AG09319 (cell line): ENCODE measurements at places on chromosomes 16 and 17.

DNA sequence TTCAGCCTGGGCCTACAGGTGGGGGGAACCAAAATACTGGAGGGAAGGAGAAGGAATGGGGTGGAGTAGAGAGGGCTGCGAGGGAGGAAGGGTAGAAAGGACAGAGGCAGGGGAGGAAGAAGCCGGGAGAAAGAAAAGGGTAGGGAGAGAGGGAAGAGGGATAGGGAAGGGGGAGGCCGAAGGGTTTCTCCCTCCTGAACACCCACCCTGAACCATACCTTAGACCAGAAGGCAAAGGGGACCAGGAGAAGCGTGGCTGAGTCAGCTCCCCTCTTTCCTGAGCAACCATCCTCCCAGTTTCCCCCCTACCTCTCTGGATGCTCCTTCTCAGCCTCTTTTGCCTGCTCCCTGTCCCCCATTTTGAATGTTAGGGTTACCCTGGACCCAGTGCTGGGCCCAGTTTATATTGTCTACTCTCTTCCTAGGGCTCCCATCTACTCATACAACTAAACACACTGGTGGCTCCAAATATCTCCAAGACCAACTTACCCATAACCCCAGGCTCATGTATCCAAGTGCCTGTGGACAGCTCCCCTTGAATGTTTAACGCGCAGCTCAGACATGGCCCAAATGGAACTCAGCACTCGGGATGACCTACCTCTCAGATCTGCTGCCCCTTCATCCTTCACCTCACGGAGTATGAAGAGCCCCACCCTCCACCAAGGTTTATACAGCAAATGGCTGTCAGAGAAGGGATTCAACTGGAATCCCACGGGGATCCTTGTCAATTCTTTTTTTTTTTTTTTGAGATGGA lies 7.8 kb downstream of the TSPOAP1 start:
- no peak for DNase-seq

DNA sequence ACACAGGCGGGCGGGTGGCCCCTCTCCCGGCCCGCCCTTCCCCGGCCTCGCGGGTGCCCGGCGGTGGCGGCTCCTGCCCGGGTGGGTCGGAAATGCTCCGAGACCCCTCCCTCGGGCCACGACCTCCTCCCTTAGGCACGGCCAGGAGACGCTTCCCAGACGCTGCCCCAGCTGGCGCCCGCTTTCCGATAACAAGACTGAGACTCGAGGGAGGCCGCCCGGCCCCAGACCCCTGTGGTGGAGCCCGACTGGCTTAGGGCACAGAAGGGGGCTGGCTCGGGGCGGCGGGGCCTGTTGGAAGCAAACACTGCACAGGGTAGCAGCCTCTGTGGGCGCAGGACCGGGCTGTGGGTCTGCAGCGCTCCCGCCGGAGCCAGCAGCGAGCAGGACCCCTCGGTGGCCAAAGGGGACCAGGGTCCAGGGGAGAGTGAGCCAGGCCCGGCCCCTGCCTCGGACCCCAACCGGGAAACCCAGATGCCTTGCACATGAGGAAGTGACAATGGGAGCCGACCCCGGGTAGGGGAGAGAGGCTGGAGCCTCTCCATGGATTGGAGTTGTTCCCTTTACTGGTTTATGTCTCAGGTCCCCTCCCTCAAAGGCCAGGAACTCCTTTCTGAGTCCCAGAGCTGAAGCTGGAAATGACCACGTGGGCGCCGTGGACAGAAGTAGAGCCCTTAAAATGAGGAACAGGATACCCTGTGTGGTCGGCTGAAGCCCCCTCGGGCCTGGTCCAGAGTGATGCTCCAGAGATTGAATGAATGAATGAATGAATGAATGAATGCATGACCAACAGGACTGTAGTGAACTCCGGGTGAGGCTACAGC lies 19.8 kb upstream of the ADCY7 start:
- DNase-seq = no peak

- DNase-seq = no peak
Observed at GRCh38 chr17:73446617-73447016, 134.8 kb upstream of the CDC42EP4 start.

GRCh38 chr16:58318391-58318790 lies 23.6 kb upstream of the PRSS54 start:
- no peak for DNase-seq

- no peak for DNase-seq
Observed at GRCh38 chr16:67641779-67642708, 2.9 kb upstream of the CARMIL2 start.

DNA sequence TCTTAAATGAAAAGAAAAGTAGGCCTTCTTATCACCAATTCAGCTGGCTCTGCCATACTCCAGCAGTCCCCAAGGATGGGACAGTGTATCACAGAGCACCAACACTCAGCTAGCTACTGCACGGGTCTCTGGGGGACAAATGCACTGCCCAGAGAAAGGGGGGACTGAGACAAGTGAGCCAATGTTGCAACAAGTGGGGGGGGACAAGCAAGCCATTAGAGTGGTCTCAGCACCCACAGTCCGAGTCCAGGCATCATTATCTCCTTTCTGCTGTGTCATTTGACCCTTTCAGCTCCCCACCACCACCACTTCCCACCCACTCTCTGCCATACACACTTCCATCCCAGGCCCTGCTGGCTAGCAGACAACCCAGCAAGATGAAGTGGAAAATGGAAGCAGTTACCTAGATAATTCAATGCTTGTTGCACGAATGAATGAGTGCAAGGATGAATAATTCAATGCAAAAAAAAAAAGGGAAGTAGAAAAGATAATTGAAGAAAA lies 7.0 kb downstream of the TMEM132E start:
- DNase-seq = no peak

DNA sequence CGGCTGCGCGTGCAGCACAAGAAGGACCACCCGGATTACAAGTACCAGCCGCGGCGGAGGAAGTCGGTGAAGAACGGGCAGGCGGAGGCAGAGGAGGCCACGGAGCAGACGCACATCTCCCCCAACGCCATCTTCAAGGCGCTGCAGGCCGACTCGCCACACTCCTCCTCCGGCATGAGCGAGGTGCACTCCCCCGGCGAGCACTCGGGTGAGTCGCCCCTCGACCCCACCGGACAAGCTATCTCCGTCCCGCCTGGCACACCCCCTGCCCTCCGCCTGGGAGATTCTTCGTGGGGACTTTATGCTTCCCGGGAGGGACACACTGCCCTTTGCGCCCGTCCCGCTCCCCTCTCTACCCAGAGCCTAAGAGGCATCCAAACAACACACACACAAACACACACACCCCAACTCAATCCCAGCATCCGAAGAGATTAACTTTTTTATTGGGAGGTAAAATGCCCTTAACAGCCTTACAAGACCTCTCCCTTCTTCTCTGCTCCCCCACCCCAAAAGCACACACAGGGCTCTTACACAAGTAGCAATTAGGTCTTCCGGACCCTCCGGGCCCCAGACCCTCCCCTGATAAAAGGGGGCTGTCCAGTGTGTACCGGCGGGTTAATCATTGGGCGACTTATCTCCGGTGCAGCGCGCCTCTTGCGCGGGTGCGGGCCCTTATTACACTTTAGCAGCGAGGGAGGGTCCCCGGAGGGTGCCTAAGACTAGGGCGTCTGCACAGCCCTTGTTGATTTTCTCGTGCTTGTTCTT lies 2.1 kb downstream of the SOX9 start:
- DNase-seq = no peak
